ENCODE measurements at places on chromosomes 5 and 9.

- no peak for DNase-seq
- H3K27me3 ChIP-seq: no peaks in the 10 kb centered on the region
- H3K4me3 ChIP-seq: no peak overlapping the region
Measured at GRCh38 chr5:151630088-151630487, 39.0 kb upstream of the FAT2 start.

GRCh38 chr9:117178596-117179375 lies 236.1 kb downstream of the ASTN2 start:
- H3K4me3 ChIP-seq: no peak overlapping the region
- no peaks in the 10 kb centered on the region for H3K27me3 ChIP-seq
- DNase-seq: no peak
- H3K27ac ChIP-seq: no peak overlapping the region
- no peaks in the 10 kb centered on the region for H3K36me3 ChIP-seq

DNA sequence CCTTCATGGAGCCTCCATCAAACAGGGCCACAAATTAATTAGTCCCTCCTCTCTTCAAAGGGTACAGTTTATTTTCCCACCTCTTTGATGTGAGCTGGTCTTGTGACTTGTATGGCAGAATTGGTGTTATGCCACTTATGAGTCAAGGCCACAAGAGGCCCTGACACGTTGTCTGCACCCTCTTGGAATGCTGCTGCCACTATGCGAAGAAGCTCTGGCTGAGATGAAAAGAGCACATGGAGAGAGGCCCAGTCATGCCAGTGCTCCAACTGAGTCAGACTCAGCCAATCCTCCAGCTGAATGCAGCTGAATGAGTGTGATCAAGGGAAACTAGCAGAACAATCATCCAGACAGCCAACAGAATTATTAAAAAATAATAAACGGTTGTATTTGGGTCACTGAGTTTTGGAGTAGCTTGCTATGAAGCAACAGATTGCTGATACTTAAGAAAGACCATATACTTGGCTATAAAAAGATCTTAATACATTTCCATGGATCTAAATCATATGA lies 128.3 kb downstream of the MARCHF11 start:
- no peak for DNase-seq
- H3K36me3 ChIP-seq: no peaks in the 10 kb centered on the region
- no peaks in the 10 kb centered on the region for H3K27me3 ChIP-seq
- H3K4me3 ChIP-seq: no peak overlapping the region
- no peak overlapping the region for H3K27ac ChIP-seq

DNA sequence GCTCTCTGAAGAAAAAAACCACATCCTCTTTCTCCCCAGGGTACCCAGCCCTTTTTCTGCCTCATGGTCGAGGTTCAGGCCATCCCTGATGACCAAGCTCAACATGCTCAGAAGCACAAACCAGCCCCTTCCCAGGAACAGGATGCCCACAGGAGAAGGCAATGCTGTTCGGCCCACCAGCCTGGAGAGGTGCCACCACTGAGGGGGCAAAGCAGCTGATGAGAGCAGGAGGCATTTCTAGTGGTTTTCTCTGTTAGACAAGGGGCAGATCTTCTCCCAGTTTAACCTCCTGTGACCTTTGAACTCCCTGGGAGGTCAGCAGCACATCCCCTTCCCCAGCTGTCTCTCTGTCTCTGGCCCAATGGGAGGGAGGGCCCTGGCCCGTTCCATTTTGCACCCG lies 73.0 kb downstream of the PAX5 start:
- H3K4me1 ChIP-seq: no peaks in the 10 kb centered on the region
- H3K27ac ChIP-seq: no peak overlapping the region
- no peak for DNase-seq
- no peaks in the 10 kb centered on the region for H3K27me3 ChIP-seq

- no peaks in the 10 kb centered on the region for H3K4me1 ChIP-seq
- DNase-seq: no peak
- no peak overlapping the region for H3K4me3 ChIP-seq
- no peak overlapping the region for H3K27ac ChIP-seq
Measured at GRCh38 chr5:169260896-169261569, 39.9 kb downstream of the SLIT3 start.

Measured in T-cell (primary cell).